ENCODE measurements at places on chromosomes 7 and 10.

GRCh38 chr10:60735244-60735643, 43.0 kb upstream of the CDK1 start:
- no peak for DNase-seq

DNA sequence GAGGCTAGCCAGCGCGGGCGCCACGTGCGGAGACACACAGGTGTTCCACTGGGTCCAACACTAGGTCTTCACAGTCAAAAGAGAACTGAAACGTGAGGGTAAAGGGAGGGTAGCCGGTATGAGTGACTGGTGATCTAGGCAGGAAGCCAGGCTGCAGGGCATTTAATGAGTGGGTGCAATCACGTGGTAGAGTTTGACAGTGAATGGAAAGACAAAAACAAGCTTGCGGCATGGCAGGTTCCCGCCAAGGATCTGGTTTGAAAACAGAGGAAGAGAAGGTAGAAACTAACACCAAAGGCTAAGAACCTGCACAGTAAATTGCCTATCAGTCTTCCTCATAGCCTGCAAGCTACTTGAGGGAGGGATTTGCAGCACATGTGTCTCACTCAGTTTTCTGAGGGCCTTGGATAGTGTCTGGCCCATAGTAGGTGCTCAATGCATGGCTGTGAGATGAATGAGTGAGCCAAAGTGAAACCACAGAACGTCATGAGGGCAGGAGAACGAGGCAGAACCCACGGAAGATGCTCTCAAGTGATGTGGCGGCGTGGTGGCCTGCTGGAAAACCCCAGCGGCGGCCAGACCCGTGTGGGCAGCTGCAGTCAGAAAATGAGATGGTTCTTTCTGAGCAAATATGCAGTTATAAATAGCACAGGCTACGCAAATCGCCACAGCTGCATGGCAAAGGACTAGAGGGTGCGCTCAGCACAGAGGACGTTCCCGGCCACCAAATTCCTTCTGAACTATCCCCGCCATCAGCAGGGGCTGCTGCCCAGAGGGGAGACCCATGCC, 183.6 kb upstream of the NFE2L3 start:
- DNase-seq = no peak

GRCh38 chr7:157875230-157876179, 538.7 kb downstream of the DNAJB6 start:
- peak; percentile 85 for DNase-seq

DNA sequence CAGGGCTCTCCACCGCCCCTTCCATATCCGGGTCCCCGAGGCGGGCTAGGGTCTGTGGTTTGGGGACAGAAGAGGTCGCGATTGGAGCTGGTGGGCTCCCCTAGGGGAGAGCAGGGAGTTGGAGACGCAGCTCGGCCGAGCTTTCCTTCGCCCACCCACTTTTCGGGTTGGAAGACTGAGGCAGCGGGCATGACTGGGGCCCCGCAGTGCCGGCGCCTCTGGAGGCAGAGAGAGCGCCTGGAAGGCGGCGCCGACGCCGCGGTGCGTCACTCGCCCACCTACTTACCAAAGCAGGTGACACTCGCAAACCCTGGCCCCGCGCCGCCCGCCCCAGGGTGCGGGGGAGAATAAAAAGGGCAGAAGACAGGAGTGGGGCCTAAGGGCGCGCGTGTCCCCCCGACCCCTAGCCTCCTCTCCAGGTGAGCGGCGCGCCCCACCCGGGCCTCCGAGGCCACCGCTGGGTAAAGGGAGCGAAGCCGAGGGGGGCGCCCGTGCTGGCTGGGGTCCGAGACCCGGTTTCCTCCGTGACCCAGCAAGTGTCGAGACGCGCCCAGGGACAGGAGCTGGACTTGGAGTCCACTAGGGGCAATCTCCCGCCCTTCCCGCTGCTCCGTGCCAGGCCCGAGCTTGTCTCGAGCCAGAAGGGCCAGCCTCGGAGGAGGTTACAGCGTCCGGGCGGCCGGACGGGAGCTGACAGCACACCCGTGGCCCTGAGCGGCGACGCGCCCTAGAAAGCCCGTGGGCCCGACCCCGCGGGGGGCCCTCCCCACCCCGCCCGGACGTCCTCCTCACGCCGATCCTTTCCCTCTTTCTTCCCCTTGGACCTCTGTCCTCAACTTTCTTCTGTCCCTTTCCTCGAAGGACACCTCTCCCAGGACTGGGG, 34.4 kb upstream of the GRID1 start:
- no peak for DNase-seq

DNA sequence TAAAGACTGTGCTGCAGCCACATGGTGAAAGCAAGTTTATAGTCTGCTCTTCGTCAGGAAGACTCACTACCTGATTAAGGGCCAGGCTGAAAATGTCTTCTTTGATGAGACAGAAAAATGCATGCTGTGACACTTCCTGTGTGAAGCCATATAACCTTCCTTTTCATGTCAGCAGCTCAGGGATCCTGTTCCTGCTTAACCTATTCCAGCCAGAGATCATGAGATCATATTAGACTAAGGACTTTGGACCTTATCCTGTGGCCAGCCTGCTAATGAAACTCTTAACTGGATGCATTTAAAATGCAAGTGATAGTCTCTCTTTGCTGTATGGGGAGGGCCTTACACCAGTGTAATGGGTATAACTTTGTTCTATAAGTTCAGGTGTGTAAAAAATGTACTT, 165.2 kb downstream of the PTEN start:
- DNase-seq = no peak

- DNase-seq = no peak
Observed at GRCh38 chr7:150441524-150441923, 8.9 kb upstream of the GIMAP8 start.

- no peak for DNase-seq
Observed at GRCh38 chr10:62972103-62972502, 155.9 kb upstream of the EGR2 start.

GRCh38 chr10:36504758-36505157, 620.6 kb upstream of the ANKRD30A start:
- no peak for DNase-seq

DNA sequence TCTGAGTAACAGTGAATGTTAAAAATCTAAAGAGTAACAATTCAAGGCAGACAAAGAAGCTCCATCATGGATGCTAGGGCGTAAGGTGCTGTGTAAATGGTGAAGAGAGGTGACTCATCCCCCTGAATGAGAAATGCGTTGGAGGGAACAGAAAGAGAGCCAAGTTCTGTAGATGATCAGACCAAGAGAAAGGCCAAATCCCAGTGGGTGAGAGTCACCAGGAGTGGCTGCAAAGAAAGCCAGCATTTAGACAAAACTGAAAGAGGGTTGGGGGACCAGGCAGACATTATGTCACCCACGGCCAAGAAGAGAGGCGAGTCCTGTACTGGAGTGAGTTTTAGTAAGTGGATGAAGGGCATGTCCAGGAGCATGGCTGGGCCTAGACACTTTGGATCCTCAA, 153.1 kb downstream of the TRIL start:
- DNase-seq = no peak

DNA sequence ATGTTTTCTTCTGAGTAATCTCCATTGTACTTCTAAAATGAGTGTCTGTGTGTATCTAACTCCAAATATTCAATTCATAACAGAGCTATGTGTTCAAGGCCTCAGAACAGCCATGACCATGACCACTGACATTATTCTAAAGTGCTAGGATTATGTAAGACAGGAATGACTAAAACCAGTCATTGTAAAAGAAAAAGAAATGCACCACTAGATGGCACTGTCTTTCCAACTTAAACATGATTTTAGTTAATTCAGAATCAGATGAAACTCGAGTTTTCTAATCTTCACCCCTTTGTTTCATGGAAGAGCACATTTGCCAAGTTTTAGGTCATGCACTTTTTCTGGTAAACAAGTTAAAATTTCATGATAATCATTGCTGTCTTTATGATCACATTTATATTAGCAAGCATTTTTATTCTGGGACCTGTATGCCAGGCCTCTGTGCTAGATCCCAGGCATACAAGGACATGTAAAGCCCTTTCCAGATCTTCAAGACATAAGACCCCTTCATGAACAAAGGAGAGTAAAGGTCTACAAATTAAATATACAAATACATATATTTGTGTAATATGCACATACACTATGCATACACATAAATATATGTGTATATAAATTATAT, 26.1 kb upstream of the RSU1 start:
- no peak for DNase-seq

GRCh38 chr7:139647085-139647484, 123.6 kb downstream of the CLEC2L start:
- no peak for DNase-seq

DNA sequence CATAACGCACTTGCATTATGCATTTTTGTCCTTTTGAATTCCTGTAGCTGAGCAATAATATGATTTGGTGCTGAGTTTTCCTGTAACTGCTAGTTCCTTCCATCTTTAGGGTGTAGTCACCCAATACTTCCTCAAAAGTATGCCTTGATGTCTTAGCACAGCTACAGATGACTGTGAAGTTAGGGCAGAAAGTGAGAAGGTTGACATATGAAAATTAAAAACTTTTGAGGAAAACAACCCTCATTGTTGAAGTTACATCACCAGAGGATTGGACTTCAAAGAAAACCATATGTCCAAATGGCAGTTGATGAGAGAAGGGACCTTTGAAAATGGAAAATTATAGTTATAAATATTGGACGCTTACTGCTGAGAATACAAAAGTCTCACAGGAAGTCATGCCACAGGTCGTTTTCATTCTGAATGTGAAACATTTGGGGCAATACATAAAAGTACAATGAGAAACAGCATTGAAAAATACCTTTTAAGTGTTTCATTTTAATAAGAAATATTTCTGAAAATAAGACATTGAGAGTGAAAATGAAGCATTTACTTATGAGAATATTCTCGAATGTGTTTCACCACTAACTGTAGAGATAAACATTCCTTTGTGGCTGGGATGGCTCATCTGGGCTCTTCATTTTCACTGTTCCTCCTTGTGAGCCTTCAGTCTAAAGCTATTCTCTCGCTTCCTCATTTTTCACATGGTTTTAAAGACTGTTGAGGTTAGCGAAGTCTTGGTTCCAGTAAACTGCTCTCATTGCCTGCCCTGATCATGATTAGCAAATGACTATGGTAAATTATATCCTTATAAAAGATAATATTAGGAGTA, 61.4 kb upstream of the NME8 start:
- DNase-seq = no peak

DNA sequence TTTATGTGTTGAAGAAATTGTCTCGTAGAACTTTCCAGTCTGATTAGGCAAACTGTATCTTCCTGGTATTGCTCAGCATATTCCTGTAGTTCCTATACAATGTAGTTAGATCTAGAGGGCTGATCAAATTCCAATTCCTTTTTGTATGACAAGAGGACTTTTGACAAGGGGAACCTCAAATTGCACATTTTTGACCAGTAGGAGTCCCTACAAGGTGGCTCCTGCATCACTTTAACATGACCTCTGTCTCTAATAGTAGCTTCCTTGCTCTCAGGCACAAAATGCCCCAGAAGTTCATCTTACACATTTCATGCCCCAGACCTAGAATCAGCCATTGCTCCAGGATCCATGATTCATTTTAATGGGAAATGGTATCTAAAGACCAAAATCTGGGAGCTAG, 18.7 kb downstream of the HERPUD2 start:
- DNase-seq = no peak

- no peak for DNase-seq
Observed at GRCh38 chr7:141906285-141906684, 9.9 kb upstream of the OR9A4 start.

DNA sequence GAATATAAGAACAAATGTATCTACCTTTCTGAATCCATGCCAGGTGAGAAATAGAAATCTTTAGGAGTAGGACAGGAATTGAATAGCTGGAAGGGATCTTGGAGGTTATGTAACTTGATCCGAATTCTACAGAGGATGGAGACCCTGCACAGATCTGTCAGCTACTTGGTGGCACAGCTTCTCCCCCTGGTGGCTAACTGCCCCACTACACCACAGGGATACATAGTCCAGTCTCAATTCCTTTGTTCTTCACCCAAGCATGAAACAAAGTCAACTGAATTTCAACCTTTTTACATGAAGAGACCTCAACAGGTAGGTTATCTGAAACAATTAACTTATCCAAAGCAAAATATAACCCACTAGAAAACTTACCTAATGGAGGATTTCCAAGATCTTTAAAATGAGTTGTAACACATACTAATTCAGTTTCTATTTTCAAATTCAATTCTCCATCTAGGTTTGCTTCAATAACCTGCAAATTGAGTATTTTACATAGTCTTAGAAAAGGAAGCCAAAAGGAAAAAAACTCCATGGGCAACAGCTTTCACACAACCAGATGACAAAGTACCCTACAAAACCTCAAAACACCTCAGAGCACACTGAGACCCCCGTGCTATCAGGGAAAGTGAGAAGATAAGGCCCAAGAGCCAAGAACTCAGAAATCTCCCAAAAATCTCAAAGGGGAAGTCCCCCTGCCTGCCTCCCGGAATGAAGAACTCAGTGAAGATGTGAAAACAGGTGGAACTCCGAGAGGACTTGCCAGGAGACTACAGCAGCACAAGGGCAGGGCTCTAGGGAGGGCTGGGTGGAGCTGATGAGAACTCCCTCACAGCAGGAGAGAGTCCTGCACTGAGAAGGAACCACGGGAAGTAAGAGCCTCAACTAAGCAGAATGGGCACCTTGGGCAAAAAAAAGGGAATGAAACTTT, 10.3 kb downstream of the HUS1 start:
- peak; percentile 46 for DNase-seq

DNA sequence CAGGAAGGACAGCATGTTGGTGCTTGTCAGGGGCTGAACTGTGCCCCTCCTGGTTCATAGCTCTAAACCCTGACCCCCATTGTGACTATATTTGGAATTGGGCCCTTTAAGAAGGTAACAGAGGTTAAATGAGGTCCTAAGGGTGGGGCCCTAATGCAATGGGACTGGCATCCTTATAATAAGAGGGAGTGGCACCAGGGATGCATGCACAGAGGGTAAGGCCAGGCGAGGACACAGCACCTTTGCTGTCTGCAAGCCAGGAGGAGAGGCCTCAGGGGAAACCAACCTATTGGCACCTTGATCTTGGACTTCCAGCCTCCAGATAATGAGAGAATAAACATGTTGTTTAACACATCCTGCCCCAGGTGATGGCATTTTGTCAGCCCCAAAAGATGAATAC, 61.3 kb upstream of the EBF3 start:
- DNase-seq = no peak

DNA sequence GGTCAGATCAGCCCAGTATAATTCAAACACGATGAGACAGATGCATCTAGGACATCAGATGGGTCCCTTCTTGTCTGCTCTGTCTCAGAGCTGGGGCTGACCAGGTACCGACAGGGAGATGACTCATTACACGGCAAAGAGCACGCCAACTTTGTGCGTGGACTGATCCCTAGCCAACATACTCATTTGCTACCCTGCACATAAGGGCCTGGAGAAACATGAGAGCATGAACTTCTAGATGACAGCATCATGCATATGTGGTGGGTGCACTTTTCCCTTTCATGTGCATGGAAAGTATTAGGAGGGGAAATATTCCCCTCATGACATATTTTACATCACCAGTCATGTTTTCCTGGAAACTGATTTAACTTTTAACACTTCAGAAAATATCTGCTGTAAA, 35.1 kb upstream of the NPVF start:
- no peak for DNase-seq

GRCh38 chr10:86071758-86072157, 294.8 kb downstream of the GRID1 start:
- peak; percentile 28 for DNase-seq

GRCh38 chr10:121242741-121243608, 355.3 kb downstream of the FGFR2 start:
- DNase-seq = no peak

- DNase-seq = no peak
Observed at GRCh38 chr7:107933386-107934013, 42.5 kb downstream of the DLD start.

GRCh38 chr7:15418264-15418663, 143.6 kb downstream of the AGMO start:
- DNase-seq = no peak

GRCh38 chr10:9951481-9952257, 1066.0 kb upstream of the CELF2 start:
- DNase-seq = no peak
